NCI-H1417 (cell line): ENCODE measurements at places on chromosomes 4 and X.
A peak's percentile ranks its signal among the peaks of the same experiment; 100 is the strongest.

- DNase-seq = no peak
Observed at GRCh38 chrX:346034-346813, 27.6 kb upstream of the GTPBP6 start.

- DNase-seq = peak; percentile 29
Observed at GRCh38 chr4:77599378-77599777, 6.2 kb upstream of the CXCL13 start.

DNA sequence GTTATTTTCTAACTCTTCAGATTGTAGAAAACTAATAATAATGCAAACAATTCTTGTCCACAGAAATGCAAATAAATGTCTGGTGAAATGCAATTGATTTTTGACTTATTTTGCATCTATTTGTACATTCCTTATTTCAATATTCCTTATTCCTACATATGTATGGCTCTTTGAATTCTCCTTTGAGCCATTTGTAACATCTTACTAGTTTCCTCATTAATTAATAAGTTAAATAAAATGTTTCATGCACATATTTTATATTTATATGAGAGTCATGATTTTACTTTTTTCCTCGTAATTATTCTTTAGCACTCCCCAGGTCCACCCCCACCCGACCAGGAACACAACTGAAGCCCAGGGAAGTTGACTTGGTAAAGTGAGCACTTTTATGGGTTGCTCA is 2.7 kb upstream of the FTHL17 start:
- DNase-seq = no peak

DNA sequence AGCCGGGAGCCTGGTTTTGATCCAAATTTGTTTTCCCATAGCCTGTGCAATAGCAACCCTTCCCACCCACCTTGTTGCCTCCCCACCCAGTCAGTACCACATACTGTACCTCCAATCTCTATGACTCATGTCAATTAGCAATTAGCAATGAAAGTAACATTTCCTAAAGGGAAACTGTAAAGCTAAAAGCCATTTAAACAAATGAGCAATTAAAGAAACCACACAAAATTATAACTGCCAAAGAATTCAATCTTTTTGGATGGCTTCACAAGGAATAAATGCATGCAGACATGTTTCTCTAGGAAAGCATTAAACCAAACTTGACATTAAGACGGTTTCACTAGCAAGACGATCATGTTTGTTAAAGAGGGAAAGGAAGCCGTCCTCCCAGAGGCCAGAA is 169.0 kb upstream of the MAP3K15 start:
- DNase-seq = no peak

DNA sequence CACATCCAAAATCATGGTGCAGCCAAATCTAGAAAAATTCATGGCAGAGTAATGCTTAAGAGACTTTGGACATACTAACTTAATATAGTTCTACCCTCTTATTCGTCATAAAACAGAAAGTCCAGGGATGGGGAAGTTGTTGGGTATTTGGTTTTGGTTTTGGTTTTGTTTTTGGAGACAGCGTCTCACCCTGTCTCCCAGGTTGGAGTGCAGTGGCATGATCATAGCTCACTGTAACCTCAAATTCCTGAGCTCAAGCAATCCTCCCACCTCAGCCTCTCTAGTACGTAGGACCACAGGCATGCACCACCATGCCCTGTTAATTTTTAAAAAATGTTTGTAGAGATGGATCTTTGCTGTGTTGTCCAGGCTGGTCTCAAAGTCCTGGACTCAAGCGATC is 271.8 kb upstream of the TENM3 start:
- no peak for DNase-seq

DNA sequence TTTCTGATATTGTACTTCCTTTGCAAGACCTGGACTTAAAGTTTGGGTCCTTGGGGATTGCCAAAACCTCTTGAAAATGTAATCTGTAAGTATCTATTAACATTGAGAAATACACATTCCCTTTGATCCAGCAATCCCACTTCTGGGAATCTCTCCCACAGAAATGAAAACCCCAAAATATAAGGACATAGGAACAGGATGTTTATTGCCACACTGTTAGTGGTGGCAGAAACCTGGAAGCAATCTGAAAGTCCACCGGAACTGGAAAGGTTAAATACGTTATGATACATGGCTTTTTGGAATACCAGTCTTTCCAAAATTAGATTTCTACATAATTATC is 71.2 kb upstream of the STX18 start:
- no peak for DNase-seq

DNA sequence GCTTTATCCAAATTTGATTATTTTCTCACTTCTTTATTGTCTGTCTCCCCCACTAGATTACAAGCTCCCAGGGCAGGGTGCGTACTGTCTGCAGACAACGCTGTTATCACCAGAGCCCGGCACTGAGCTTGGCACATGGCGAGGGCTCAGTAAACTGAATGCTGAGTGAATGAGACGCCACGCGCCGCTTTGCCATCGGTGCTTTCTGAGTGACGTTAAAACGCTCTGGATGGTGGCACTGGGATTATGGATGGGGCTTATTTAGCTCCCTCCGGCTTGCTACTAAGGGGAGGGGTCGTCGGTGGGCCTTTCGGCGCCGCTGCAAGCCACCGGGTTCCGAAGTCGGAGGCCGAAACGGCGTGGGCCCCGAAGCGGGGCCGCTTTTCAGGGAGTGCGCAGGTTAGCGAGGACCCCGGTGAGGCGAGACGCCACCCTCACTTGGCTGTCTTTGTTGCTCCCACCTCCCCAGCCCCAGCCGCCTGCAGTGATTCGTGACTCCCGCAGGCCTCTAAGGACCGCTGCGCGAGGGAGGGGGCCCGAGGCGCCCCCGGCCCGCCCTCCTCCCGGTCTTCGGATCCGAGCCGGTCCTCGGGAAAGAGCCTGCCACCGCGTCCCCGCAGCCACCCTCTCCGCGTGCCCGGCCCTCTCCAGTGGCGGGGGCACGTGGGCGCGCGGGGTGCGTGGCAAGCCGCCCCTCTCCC is 569 bp upstream of the FHL1 start:
- DNase-seq = no peak

GRCh38 chr4:147877308-147877771 is 145.5 kb downstream of the ARHGAP10 start:
- DNase-seq = no peak

DNA sequence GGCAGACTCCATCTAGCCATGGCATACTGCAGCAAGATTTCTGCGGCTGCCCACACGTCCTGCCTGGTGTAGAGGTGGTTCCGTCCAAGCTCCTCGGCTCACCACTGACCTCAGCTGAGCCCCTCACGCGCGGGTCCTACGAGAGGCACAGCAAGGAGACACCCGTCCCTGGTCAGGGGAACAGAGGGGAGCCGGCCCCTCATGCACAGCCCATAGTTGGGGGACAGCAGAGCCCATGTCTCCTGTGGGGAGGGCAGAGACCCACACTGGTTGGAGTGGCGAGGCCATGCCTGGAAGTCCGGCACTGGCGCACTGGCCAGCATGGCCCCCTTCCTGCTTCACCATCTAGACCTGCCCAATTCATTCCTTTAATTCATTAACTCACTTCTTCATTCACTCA is 80.8 kb downstream of the HTRA3 start:
- DNase-seq = no peak

DNA sequence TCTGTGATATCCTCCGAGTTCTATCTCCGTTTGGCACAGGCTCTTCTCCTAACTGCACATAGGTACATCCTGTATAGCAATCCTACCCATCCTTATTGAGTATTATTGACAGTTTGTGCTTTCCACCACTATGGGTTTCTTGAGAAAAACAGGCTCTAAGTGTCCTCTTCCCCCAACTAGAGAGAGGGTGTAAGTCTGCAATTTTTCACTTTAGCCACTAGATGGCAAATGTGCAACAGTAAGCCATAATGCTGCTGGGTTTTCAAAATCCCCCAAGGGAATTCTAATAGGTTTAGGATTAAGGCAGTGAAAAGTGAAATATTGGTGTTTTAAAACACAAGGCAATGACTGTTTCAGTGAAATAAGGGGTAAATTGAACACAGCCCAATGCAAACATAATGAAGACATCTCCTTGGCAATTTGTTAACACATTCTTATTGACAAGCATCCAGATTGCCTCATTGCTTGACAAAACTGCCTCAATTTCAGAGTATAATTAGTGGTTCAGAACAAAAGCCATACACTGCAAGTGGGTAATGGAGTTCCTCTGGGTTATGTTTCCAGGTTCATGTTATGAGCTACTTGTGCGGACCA is 239.0 kb upstream of the HTR2C start:
- peak; percentile 27 for DNase-seq

DNA sequence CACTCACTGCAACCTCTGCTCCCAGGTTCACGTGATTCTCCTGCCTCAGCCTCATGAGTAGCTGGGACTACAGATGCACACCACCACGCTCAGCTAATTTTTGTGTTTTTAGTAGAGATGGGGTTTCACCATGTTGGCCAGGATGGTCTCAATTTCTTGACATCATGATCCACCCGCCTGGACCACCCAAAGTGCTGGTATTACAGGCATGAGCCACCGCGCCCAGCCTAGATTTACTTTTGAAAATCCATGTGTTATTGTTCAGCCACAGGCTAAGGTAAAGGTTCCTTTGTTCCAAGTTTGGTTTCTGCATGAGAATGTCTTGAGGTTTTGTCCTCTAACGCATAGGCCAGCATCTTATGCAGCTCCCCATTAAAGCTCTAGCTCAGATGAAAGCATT is 371.6 kb downstream of the DMD start:
- no peak for DNase-seq

DNA sequence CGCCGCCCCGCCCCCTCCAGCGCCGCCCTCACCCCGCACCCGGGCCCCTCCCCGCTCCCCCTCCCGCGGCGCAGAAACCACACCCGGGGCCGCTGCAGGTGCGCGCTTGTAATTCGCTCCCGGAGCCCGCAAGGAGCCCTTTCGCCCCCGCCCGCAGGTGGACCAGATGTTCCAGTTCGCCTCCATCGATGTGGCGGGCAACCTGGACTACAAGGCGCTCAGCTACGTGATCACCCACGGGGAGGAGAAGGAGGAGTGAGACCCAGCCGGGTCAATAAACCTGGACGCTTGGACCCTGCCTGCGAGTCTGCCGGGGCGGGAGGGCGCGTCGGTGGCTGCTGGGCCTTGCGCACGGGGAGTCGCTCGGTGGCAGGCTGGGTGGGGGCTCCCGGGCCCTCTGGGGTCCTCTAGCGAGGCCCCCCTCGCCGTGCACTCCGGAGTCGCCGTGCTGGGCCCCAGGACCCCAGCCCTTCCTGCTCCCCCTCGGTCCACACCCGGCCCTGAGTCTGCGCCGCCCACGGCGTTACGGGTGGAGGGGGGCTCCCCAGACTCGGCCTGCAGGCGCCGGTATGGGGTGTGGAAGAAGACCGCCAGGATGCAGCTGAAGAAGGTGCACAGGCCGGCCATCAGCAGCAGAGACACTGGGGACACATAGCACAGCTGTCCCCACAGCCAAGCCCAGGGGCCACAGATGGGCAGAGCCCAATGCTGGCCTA is 7.1 kb downstream of the SLC49A3 start:
- DNase-seq = peak; percentile 91

GRCh38 chr4:139191373-139191772 is 14.4 kb upstream of the ELF2 start:
- no peak for DNase-seq

- DNase-seq = no peak
Observed at GRCh38 chr4:25532591-25532990, 123.1 kb upstream of the SLC34A2 start.

DNA sequence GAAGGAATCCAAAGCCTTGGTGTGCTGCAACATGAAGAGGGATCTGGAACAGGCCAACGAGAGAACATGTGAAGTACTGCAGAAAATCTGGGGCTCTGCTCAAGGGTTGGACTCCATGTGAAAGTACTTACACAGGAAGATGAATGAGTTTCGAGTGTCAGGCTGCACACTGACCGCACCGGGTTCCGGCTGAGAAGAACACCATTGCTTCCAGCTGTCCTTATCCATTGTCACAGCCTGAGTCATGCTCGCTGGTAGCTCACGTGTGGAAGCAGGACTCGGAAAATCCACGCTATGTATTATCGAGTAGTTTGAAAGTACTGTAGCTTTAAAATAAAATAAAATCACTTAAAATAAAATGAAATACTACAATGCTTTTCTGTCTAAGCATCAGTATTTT is 50.4 kb upstream of the TBL1X start:
- DNase-seq = no peak

DNA sequence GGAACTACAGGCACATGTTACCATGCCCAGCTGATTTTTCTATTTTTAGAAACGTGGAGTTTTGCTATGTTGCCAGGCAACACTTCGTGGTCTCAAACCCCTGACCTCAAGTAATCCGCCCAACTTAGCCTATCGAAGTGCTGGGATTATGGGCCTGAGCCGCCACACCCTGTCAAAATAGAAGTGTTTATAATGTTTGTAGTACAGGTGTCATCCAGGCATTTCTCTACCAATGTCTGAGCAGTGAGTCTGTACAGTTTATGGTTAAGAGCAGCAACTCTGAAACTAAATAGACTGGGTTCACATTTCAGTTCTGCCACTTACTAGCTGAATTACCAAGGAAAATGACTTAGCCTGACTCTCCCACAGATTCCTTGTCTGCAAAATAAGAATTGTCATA is 460.4 kb upstream of the GALNT7 start:
- peak; percentile 1 for DNase-seq

DNA sequence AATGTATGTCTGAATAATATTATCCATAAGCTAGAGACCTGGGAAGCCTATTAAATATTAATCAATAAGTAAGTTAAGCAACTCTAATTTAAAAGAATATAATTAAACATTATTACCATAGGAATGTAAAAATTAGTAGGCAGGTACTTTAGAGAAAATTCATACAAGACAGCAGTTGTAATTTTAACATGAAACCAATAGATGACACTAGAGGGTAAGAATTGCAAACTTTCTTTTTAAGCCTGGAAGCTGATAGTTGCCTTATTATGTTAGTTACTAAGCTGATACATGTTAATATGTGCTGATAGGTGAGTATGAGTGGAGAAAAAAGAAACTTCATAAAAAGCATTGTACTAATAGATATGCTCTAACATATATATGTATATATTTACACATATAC is 1157.4 kb downstream of the FAM133A start:
- peak; percentile 35 for DNase-seq

DNA sequence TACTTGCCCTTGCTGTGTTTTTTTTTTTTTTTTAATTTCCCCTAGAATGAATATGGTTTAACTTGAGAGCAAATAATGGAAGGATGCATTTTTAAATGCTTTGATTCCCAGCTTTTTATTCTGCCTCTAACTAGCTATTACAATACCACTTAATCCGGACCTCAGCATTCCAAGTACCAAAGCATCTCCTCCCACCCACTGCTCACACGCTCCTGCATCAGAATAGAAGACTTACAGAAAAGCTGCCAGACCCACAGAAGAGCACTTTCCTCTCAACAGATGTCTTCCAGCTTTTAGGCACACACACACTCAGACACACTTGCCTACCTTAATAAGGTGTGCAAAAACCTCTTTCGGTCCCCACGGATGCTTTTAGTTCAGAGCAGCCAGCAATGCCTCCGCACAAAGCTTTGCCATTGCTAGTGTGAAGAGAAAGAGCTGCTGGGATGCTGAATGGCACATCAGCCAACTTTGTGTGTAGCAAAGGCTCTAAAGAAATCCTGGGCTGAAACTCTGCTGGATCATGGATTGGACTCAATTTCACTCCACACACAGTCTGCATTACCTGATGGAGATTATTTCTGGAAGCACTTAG is 1056.2 kb downstream of the DMD start:
- DNase-seq = peak; percentile 55

GRCh38 chr4:144189121-144189520 is 48.6 kb upstream of the GYPA start:
- peak; percentile 16 for DNase-seq

GRCh38 chr4:25923745-25924144 is 9.7 kb downstream of the SMIM20 start:
- no peak for DNase-seq
